ENCODE measurements at places on chromosomes 16 and 17. TPM values are rescaled to one million over a fixed set of nuclear protein-coding genes. Genes with fewer than 3 reads are reported as not detected.

GRCh38 chr17:28812091-28812747 lies 30.4 kb downstream of the FAM222B start:
- peak; percentile 97 for DNase-seq

LAT gene
- total RNA-seq: not detected

C1QL1 gene
- total RNA-seq: 68.2 TPM

WSCD1 gene
- total RNA-seq: 0.06 TPM

TPSAB1 gene
- total RNA-seq: not detected

GPT2 gene
- total RNA-seq: 34.2 TPM

- DNase-seq: peak; percentile 53
These were observed 12.2 kb downstream of the GALNS start for GRCh38 chr16:88844419-88845036.

KCNG4 gene
- not detected for total RNA-seq

DNA sequence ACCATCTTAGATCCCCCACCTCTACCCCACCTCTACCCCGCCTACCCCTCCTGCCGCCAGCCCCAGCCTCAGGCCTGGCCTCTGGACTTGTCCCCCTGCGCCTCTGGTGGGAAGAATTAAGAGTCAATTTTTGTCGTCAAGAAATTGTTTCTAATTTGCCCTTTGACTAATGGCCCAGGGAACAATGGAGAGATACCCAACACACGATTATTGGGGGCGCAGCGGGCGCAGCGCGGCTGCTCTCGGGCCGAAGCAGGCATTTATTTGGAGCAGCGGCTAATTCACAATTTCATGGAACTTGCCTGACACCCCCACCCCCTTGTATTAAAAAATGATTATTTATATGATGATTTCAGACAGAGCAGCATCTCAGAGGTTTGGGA lies 4.4 kb upstream of the BAHCC1 start:
- no peak for DNase-seq

DNA sequence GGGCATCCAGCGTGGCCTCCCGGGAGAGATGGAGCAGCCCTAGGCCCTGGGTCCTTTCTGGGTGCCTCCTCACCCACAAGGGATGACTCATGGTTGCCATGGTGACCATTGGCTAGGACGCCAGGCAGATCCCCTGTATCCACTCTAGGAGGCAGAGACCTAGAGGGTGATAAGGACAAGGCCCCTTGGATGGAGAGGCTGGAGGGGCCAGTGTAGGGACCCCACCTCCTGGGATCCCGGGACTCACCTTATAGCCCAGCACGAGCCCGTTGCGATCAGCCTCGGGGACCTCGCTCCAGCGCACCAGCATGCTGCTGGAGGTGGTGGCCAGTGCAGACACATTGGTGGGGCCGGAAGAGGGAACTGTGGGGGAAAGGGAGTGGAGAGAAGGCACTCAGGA lies 82.2 kb upstream of the CDC42EP4 start:
- DNase-seq: no peak

DNA sequence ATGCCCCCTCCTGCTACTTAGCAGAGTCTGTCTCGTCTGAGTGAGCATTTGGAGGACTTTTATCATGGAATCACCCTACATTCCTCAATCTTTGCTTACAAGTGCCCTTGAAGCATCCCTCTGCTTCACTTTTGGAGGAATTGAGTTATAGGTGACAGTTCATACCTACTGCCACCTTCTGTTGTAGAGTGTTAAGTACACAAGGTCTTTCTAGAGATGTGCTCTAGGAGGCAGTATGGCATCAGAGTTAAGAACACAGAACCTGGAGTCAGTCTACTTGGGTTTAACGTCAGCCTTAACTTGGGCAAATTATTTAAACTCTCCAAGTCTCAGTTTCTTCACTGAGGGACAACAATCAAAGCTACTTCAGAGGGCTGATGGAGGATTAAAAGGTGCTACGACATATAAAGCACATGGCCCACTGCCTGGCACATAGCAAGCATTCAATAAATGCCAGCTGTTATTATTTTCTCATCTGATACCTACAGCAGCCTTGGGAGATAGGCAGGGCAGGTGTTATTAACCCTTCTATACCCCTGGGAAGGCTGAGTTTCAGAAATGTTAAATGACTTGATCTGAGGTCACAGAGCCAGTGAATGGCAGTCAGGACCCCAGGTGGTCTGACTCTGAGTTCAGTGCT lies 62.2 kb downstream of the UTP18 start:
- peak; percentile 32 for DNase-seq

SLC4A1 gene
- total RNA-seq: not detected

CCL3 gene
- total RNA-seq: not detected

DNA sequence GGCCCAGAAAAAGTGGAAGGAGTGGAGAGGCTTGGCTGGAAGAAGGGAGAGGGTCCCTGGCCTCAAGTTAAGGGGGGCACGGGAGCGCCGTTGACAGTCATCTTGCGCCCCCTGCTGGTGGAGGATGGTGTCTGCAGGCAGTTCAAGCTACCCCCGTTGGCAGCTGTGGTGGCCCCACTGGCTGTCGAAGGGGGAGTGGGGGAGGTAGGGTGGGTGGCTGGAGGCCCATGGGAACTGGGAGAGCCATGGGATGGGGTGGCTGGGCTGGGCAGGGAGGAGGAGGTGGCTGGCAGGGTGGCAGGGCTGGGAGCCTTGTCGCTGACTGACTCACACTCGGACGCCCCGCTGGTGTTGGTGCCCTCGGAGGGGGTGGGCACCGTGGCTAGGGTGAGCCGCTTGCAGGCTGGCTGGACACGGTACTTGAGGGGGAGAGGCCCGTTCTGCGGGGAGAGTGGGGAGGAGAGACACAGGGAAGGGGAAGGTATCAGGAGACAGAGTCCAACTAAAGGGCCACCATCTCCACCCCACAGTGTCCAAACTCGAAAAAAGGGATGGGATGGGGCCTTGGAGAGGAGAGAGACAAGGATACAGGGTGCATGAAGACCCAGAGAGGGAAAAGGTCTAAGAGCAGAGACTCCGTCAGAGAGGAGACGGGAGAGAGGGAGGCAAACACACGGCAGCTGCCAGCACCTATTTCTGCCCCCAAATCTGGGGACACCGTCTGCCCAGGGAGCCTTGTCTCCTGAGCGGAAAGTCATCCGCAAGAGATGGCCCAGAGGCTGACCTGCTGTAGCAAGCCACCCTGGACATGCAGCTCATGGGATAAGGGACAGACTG lies 5.2 kb downstream of the CISD3 start:
- peak; percentile 51 for DNase-seq

EIF3C gene
- total RNA-seq: 714 TPM

DNA sequence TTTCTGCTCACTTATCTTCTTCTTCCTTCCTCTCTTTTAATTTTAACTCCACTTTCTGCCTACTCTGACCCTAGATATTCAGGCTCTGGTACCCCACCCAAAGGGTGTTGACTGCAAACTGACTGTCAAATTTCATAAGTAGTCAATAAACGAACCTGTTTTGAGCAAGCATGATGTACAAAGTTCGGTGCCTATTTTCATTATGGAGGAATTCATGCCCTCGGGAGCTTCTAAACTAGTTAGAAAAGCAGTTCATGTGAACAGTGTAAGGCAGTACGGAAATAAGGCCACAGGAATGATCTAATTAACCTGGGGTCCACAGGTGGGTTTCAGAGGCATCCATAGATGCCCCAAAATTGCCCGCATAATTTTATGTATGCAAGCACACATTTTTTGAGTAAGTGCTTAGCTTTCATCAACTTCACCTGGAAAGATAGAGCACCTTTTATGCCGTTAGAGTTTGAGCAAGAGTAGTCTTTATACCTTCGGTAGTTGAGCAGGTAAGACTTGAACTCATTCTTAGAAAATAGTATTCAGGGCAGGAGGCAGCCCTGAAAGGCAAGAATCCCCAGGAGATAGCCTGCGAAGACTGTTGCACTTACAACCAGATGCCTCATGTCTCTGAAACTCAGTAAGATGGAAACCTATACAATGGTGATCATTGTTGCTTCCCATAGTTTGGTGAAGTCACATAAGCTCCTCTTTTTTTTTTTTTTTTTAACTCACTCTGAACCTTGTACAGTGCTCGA lies 36.6 kb upstream of the TBX2 start:
- no peak for DNase-seq

GRCh38 chr17:78332991-78333390 lies 26.9 kb downstream of the SOCS3 start:
- no peak for DNase-seq

KCNH4 gene
- total RNA-seq: not detected

- no peak for DNase-seq
These were observed 19.5 kb downstream of the UNC13D start for GRCh38 chr17:75824666-75825065.

DNA sequence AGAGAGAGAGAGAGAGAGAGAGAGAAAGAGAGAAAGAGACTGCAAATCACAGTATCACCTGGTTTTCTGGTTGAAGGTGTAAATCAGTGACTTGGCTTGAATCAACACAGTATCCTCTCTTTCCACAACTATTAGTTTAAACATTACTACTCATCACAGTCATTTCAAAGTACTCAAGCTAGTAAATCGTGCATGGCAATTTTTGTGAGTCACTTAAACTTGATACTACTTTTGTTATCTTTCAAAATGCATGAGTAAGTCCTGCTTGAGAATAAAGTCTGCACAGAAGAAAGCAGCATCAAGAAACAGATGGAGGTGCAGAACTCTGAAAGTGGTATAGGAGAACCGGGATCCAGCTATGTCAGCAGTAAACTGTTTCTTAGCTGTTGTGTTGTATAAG lies 535.4 kb downstream of the CDH8 start:
- DNase-seq: no peak

PDK2 gene
- total RNA-seq: 112 TPM

ACSM2B gene
- total RNA-seq: not detected

- DNase-seq: no peak
These were observed 213.4 kb downstream of the SOX9 start for GRCh38 chr17:72334205-72334604.

DNA sequence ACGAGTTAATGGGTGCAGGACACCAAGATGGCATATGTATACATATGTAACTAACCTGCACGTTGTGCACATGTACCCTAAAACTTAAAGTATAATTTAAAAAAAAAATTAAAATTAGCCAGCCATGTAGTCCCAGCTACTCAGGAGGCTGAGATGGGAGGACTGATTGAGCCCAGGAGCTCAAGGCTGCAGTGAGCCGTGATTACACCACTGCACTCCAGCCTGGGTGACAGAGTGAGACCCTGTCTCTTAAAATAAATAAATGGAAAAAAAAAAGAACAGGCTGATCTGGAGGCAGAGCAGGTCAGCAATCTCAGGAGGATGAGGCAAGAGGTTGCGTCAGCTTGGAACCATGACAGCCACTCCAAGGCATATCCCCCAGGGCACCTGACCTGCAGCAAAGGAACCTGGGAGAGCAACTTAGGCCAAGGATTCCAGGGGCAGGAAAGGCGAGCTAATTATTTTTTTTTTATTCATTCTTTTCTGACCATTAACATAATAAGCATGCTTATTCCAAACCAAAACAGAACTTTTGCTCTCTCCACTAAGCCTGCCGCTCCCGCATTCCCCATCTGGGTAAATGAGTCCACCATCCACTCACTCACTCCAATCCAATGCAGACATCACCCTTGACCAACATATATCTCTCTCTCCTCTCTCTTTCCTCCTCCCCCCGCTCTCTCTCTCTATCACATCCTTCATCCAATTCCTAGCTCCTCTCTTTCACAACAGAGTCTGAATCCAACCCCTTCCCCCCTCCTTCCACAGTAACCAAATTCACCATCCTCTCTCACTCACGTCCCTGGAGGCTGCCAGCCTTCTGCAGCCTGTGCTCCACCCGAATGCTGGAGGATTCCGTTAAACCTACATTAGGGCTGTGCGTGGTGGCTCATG lies 47.7 kb downstream of the TK2 start:
- no peak for DNase-seq

CIBAR2 gene
- 0.51 TPM for total RNA-seq

KRT23 gene
- not detected for total RNA-seq

- DNase-seq: no peak
These were observed 148.9 kb upstream of the GNAO1 start for GRCh38 chr16:56042416-56042815.

TBC1D3E gene
- not detected for total RNA-seq

DNA sequence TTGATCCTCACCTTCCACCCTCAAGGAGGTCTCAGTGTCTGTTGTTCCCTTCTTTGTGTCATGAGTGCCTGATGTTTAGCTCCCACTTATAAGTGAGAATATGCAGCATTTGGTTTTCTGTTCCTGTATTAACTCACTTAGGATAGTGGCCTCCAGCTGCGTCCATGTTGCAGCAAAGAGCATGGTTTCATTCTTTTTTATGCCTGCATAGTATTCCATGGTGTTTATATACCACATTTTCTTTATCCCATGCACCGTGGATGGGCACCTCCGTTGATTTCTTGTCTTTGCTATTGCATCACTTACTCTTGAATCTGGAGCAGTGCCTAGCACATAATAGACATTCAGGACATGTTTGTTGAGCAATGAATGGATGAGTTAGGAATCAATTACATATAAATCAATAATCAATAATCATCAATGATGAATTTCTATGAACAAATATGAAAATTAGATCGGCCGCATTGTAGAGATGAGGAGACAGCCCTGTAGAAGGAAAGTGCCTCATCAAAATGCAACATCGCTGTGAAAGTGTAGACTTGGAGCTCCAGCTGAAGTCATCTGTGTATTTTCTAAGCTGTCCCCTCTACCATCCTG lies 129.5 kb downstream of the PRKCB start:
- no peak for DNase-seq

DNA sequence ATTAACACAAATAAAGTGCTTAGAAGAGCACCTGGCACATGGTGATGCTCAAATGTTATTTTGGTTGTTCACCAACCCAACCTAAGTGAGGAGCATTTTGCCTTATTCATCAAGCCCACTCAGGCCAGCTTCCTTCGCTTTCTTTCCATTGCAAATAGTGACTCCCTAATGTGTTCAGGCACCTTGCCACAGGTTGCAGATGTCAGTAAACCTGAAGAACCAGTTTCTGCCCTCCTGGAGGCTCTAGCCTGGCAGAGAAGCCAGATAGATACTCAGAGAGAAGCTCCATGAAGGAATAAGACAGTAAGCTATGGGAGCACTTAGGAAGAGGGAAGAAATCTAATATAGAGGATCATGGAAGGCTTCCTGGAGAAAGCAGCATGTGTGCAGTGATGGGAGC lies 23.9 kb downstream of the GPR139 start:
- no peak for DNase-seq

GRCh38 chr16:13036600-13036999 lies 135.2 kb downstream of the SHISA9 start:
- no peak for DNase-seq

SLFN14 gene
- not detected for total RNA-seq

CALB2 gene
- total RNA-seq: not detected

- DNase-seq: no peak
These were observed 26.8 kb downstream of the TNFRSF13B start for GRCh38 chr17:16945136-16945482.

CXCL16 gene
- total RNA-seq: not detected

GRIN2A gene
- not detected for total RNA-seq

- no peak for DNase-seq
These were observed 17.1 kb upstream of the ALOX15B start for GRCh38 chr17:8021565-8022359.
